NCI-H1092 (cell line): ENCODE measurements at places on chromosomes 3 and 15.

DNA sequence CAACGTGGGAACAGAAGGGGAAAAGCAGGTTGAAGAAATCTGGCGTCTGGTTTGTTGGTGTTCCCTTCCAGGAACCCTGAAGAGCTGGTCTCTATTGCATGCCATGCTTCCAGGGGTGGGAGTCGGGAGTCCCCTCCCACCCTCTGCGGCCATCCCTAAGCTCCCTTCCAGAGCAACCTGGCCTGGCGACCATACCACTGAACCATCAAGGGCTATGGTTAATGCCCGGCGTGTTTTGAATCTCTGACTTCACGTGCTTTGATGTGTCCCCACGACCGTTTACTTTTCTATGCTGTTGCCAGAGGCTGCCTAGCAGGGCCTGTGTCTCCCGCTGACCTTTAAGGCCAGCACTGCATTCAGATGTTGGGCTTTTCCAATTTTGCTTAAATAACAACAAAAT, 696 bp upstream of the SNRK start:
- no peak for DNase-seq

GRCh38 chr15:70956201-70956995, 63.8 kb downstream of the LRRC49 start:
- DNase-seq: no peak

- no peak for DNase-seq
Observed at GRCh38 chr15:83984601-83985000, 251.0 kb upstream of the GOLGA6L4 start.

GRCh38 chr3:16286161-16286560, 21.1 kb downstream of the OXNAD1 start:
- DNase-seq: no peak

DNA sequence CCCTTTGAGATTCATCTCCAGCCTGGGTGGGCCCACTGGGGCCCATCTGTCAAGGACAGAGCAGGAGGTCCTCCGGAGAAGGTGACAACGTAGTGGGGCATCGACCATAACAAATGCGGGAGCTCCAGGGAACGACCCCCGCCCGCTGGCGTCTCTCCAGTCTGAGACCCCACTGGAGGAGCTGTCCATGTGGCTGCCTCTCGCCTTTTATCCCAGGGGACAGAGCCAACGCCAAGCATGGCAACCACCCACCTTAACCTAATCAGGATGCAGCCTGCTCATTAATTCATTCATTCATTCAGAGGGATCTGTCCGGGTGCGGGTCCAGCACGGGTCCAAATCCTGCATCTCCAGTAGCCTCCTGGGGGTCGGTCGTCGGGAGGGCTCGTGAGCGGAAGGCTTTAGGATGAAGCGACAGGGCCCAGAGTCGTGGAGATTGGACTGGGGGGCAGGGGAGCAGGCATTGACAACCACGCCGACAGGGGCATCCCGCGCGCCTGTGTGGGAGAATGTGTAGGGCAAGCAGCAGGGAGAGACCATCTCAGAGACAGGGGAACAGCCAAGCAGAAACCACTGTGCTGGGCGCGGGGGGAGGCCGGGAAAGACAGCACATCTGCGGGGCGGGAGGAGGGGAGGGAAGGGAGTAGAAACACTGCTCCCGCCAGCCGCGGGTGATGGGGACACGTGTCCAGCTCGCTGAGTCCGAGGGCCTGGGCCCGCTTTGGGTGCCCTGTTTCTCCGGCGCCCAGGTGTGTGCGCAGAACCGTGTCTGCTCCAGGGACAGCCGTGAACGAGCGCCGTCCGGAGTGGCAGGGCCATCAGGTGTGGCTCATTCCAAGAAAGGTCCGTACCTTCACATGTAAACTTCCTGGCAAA, 1.9 kb downstream of the PIGZ start:
- no peak for DNase-seq
